Astrocyte of the spinal cord (primary cell): ENCODE measurements at places on chromosomes 5 and 9.

DNA sequence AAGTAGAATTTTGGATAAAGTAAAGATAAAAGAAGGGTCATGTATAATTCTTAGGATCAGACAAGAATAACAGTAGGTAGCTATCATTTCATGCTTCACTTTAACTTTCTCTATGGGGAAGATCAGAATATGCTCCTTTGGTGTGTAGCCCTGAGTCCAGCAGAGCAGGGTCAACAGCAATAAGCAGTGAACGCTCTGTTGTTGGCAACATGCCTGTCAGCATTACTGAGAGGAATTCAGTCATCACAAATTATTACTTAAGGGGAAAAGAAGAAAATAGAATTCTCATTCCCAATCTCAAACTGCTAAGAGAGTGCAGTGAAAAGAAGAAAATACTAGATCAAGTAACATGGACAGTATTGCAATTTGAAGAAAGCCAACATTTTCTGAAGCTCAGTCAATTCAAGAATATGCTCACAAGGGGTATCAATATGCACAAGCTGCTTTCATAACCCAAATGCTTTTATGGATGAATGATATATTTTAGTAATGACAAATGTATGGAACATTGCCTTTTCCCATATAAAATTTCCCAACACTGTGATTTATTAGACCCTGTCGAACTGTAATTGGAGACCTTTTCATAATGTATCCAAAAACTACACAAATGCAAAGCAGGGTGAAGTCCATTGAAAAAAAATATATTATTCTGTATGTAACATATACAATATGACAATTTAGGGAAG is 1359.4 kb downstream of the EFNA5 start:
- DNase-seq = peak; percentile 64

DNA sequence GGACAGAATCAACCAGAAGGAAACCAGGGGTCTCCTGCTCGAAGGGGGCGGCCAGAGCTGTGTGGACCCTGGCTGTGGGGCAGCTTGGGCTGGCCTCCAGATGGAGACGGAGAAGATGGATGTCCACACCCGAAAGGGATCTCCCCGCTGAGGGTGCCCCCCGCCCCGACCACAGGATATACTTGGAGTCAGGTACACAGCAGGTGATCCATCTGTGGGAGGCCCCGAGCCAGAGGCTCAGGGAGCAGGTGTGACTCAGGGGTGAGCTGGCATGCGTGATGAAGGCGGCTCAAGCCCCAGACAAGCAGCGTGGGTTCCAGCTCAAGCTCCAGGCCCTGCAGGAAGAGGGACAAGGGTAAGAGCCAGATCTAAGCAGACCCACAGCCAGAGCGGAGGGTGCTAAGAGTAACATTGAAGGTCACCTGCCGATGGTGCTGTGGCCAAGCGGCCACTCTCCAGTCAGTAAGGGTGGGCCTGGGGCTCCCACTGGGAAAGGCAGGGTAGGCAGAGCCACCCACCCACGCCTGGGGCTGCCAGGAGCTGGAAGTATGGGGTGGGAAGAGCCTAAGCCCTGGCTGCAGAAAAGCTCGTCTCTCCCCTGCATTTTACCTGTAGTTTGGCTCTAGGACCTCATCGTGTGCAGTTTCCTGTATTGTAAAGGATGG is 30.6 kb upstream of the MVB12B start:
- DNase-seq = no peak

GRCh38 chr9:132268725-132269352 is 85.9 kb downstream of the SETX start:
- peak; percentile 66 for DNase-seq

DNA sequence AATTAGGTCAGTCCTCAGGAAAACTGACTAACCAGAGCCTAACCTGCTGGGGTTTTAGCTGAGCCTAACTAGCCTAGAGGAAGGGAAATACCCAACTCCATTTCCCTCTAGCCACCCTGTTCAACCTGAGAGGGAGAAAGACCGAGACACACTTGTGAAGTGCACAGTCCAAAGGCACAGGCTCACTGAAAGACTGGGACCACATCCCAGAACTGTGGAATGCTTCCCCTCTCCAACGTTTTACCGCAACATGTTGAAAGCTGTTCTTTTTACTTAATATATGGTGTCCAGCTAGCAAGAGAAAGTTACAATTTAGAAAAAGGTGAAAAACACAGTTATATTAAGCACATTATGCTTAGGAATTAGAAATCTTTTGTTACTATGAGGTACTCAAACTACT is 76.8 kb upstream of the SIMC1 start:
- DNase-seq = peak; percentile 65

GRCh38 chr5:161863811-161864210 is 15.9 kb downstream of the GABRA1 start:
- no peak for DNase-seq

- peak; percentile 6 for DNase-seq
Observed at GRCh38 chr9:100472788-100473275, at the start of gene TMEFF1. TMEFF1 (plus strand) TSS chr9:100473149; CDS start chr9:100473545, 396 bp downstream.

GRCh38 chr5:3329427-3329826 is 266.2 kb upstream of the IRX1 start:
- no peak for DNase-seq

DNA sequence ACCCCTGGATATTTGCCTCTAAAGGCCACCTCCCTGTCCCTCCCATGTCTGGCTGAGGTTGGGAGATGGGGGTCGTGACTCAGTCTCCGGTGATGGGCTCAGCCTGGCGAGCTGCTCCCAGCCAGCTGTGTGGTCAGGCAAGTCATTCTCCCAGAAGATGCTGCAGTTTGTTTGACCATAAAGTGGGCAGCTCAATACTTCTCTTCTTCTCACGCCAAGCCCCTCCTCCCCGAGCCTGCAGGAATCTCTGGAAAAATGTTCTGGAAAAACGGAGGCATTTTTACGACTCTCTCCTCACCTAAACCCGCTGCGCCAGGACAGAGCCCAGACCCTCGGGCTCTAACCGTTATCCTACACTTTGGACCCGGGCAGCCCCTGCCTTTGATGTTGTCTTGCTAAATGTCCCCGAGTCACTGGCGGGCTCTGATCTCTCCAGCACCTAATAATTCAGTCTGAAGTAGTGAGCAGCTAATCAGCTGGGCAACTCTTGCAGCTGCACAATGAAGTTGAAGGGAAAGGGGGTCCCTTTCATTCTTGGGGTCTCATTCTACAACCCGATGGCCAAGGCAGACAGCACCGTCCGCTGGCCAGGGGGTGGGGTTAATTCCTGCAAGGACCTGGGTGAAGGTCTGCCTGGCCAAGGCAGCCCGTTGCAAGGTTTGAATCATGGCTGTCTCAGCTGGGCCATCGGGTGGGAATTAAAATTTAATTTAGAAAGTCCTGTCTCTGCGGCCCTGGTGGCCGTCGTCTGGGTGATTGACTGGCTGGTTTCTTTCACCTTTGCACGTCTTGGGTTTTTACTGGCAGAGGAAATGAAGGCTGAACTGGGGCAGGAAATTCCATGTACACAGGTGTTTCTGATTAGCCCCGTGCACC is 12.3 kb downstream of the DCANP1 start:
- no peak for DNase-seq

DNA sequence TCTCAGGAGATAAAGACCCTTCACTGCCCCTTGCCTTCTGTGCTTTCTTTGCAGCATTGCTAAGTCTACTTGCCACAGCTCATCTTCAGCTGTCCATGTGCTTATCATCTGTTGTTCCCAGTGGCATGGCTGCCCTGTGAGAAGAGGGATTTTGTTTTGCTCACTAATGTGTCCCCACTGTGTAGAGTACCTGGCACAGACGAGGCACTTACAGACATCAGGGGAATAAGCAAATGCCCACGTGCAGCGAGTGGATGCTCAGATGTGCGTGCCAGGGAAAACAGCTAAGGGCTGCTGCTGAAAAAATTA is 31.0 kb downstream of the DAP start:
- no peak for DNase-seq

DNA sequence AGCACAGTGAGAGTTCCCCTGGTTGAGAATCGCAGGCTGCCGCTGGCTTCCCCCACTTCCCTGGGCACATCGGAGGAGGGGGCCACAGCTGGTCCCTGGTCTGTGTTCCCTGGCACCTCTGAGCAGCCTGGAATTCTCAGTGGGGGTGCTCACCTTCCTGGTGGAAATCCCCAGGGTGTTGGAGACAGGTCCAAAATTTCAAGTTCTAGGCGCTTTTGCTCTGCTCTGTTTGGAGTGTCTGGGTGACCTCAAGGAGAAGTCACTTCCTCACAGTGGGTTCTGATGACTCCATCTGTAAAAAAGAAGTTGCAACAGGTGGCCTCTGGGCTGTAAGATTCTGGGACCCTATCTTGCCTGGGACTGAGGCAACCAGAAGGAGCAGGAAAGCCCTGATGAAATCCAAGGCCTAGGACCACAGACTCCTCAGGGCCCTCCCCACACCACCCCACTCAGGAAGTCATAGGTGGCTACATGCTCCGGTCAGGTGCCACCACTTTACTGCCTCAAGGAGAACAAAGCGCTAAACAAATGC is at the start of gene TRAF1:
Gene TRAF1 (minus strand): TSS at position 400 of the 532 bp plus-strand sequence. CDS start 721 bp downstream, outside the sequence.
- no peak for DNase-seq

DNA sequence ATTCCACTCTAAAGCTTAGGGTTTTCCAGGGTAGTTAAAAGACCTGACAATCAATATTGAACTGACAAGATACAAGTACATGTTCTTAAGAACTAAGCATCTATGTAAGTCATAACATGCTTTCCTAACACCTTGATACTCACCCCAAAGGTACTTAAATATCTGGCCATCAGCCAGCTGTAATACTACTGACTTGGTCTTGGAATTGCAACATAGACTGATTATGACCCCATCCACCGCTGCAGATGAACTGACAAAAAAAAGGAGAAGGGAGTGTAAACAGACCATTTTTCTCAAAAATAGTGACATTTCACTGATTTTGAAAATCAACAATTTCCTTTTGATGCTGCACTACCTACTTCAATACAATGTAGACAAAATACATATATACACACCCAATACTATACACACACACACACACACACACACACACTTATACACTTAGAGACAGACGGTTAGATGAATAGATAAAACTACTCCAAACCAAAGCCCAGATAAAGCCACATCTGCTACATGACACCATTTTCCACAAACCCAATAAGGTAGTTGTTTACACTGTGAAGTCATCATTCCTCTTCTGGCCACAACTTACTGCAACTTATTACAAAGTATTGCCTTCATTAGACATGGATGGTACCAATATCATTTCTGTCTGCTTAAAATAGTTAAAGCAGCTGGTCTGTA is 30.4 kb downstream of the ELP1 start:
- peak; percentile 36 for DNase-seq

GRCh38 chr5:95281226-95281625 is 3.7 kb downstream of the MCTP1 start:
- peak; percentile 23 for DNase-seq

- no peak for DNase-seq
Observed at GRCh38 chr5:1893754-1894153, 11.0 kb upstream of the IRX4 start.

- DNase-seq = peak; percentile 88
Observed at GRCh38 chr5:132506094-132506692, 15.6 kb upstream of the IRF1 start.

DNA sequence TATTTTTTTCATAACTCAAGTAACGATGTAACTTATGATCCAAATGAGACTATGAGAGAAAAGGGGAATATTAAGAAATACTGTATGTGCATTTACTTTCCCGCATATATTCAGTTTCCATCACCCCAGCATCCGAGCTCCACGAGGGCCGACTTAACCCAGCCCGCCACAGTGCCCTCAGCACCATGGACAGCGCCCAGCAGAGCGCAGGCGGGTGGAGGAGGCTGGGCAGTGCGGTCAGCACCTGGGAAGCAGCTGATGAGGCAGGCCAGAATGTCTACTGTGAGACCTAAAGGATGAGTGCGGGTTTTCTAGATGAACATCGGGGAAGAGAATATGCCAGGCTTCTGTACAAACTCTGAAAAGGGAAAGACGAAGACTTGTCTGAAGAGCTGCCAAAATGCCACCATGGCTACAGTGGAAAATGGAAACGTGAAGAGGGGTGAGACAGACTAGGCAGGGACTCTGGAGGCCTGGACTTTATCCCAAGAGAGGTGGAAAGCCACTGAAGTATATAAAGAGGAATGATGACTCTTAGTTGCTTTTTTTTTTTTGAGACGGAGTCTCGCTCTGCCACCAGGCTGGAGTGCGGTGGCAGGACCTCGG is 34.5 kb upstream of the MED27 start:
- peak; percentile 65 for DNase-seq

- DNase-seq = no peak
Observed at GRCh38 chr9:92308893-92309292, 15.4 kb upstream of the IARS1 start.

DNA sequence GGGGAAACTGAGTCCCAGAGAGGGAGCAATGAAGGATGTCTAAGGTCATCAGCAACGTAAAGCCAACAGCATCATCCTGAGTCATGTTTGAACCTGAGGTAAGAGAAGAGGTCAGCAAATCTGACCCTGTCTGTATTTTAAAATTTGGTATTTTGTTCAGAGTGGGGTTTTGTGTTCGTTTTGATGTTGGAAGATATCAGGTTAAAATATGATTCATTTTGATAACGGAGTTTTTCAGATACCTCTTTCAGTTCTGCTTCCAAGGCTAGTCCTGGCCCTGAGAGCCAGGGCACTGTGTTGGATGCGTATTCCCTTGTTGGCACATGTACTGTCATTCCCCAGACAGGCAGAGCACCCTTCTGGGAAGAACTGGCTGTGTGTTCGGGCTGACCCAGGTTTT is 291.0 kb downstream of the NSG2 start:
- DNase-seq = no peak

DNA sequence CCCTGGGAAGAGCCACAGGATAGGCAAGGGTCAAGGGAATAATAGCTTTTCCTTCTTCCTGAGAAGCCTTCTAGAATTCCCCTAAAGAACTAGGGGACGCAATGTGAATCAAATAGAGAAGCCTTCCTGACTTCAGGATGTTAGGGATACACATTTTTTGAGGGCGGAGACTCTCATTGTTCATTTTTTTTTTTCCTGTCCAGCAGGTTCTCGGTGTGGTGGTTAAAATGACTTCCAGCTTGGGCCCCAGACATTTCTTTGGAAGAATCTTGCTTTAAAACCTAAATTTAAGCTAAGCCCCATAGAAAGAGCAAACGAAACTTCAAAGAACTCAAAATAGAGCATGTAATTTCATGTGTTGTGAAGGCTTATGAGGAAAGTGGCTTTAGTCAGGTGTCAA is 80.8 kb downstream of the IQGAP2 start:
- DNase-seq = no peak

DNA sequence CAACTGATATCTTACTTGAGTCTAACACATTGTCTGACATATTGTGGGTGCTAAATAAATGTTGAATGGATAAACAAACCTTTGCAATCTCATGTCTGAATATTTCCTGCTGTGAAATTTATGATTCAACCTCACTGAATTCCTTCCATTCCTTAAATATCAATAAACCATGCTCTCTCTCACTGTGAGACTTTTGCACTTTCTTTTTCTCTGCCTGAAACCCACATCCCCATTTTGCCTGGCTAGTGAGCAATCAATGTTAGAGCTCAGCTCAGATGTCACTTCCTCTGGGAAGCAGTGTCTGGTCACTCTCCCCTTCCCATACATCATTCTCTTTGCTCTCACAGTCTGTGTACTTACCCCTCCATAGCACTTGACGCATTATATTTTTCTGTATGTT is 383.7 kb upstream of the TRPC7 start:
- DNase-seq = peak; percentile 40

DNA sequence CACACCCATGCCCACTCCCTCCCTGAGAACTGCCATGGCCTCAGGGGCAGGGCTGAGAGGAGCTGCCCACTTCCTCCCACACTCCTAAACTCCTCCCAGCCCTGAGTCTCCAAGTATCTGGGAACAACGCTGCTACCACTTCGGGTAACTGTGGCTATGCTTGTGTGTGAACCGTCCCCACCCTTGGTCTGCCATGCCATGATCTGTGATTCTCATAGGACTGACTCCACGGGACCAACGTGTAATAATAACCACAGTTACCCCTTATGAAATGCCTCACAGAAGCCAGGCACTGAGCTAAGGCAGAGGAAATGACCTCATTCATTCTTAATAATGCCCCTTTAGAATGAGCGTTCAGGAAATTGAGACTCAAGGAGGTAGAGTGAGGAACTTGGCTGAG is 103.9 kb upstream of the SMIM23 start:
- no peak for DNase-seq
